ENCODE measurements at places on chromosomes 1 and 21. TPM values are rescaled to one million over a fixed set of nuclear protein-coding genes. Genes with fewer than 3 reads are reported as not detected.

The PSRC1 gene
- total RNA-seq: 23.3 TPM

The TCHH gene
- under 0.01 TPM for total RNA-seq

The GBP5 gene
- 0.32 TPM for total RNA-seq

The LDLRAD2 gene
- total RNA-seq: not detected

The LCE2A gene
- total RNA-seq: 0.43 TPM

DNA sequence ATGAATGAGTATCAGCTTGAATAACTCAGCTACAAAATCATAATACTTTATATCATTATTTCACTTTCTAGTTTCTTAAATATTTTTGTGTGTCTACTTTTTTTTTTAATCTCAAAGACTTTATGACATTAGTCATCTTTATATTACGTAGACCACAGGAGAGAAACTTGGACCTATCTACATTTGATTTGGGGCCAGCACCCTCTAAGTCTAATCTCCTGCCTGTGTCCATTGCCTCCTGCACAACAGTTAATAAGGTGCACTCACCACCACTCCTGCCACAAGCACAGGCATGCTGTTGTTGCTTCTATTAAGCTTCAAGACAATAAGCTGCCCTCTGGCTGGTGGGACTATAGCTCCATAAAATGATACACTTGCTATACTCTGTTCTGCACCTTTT is 70.4 kb downstream of the DIRAS3 start:
- no peak for DNase-seq

- DNase-seq: peak; percentile 78
Measured at GRCh38 chr21:26169061-26169610, 1.4 kb downstream of the APP start.

DNA sequence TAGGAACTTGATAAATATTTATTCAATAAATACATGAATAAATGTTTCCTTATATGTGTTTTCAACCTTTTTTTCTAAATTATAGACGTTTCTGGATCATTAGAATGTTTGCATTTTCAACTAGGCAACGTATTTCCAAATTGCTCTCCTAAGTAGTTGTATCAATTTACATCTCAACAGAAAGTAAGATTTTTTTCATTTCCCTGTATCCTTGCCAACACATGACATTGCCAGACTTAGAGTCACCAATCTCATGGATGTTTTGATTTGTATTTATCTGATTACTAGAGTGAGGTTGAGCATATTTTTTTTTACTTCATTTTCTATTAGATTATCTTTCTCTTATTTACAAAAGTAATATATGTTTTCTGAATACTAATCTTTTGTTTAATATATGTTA is 22.2 kb upstream of the SMG7 start:
- DNase-seq: no peak

- DNase-seq: no peak
Measured at GRCh38 chr1:60699325-60699724, 383.0 kb upstream of the NFIA start.

DNA sequence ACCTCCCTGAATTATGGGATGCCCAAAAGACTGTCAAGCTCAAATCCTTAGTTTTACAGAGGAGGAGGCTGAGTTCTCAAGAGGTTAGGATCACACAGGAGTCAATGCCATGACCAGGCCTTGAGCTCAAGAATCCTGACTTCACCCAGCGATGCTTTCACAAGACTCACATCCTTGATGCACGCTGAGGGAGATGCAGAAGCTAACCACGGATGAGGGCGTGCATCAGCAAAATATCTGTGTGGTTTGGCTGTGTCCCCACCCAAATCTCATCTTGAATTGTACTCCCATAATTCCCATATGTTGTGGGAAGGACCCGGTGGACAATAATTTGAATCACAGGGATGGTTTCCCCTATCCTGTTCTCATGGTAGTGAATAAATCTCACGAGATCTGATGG is 133.2 kb downstream of the KCNJ6 start:
- no peak for DNase-seq

DNA sequence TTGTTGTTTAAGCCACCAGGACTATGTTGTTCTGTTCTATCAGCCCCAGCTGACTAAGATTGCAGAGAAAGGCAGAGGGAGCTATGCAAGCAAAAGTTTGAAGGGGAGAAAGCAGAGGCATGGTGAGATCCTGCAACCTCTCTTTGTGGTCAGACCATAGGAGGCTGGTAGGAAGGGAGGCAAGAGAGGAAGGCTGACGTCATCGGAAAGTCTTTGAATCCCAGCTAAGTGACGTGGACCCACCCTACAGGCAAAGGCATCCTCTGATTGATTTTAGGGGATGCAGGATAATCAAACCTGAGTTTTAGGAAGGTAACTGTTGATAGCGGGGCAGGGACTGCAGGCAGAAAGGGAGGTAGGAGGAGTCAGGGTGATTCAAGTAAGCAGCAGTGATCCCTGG is 23.3 kb upstream of the TNNI1 start:
- peak; percentile 29 for DNase-seq

Data from fibroblast of villous mesenchyme (primary cell).